ENCODE measurements at places on chromosomes 11 and 22.

- no peak for DNase-seq
These were observed 3.1 kb downstream of the CPT1A start for GRCh38 chr11:68838572-68838964.

GRCh38 chr11:19511413-19512183 is 201.0 kb upstream of the NAV2 start:
- peak; percentile 39 for DNase-seq

DNA sequence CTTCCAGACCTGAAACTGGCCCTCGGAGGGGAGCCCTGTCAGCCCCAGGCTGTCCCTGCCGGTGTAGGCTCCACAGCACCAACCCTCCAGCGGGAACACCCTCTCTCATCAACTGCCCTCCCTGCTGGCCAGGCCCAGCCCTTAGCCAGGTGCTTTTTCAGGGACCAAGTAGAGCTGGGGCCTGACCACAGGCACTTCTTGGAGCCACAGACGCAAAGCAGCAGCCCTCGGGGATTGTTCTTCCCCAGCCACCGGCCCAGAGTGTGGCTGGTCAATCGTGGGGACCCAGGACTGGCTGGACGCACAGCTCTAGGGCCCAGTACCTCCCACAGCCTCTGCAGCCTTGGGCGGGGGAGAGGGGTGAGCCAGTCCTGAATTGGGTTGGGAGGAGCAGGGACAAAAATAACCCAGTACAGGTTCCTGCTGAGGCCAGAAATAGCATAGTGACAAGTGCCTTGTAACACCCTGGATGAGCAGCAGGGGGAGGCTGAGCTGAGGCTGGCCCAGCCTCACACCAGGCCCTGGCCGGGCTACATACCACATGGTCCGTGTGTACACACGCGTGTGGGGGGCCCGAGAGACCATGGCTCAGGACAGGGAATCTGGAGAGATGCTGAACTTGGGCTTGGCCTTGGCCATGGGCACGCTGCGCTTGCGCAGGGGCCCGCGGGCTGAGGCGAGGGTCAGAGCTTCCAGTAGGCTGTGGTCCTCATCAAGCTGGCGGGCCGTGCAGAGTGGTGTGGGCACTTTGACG is 2.0 kb downstream of the KCNJ11 start:
- no peak for DNase-seq

DNA sequence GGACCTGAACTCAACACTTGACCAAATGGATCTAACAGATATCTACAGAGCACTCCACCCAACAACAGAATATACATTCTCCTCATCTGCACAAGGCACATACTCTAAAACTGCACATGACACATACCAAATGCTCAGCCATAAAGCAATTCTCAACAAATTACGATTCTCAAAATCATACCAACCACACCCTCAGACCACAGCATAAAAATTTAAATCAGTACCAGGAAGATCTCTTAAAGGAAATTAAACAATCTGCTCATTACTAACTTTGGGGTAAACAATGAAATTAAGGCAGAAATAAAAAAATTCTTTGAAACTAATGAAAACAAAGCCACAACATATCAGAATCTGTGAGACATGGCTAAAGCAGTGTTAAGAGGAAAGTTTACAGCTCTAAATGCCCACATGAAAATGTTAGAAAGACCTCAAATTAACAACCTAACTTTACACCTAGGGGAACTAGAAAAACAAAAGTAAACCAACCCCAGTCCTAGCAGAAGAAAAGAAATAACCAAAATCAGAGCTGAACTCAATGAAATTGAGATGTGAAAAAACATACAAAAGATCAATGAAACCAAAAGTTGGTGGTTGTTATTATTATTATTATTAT is 37.2 kb downstream of the TMEM123 start:
- no peak for DNase-seq

GRCh38 chr22:33866511-33866910 is 53.8 kb downstream of the LARGE1 start:
- DNase-seq = no peak

DNA sequence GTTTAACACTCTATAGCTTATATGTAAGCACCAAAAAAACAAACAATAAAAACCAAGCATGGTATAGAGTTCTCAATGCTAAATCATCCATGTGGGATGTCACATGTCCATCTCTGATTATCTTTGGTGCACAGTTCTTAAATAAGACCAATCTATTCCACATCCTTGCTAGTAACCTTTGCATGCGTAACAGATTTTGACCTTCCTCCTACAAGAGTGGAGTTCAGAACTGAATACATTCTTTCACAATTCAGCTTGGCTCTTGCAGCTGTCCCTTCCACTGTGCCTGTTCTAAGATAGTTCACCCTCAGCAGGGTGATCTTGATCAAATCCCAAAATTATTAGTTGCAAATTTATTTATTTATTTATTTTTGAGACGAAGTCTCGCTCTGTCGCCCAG is 21.1 kb downstream of the PRR14L start:
- no peak for DNase-seq

- peak; percentile 18 for DNase-seq
These were observed 4.6 kb upstream of the KCNJ5 start for GRCh38 chr11:128886406-128887124.

GRCh38 chr11:85673393-85673792 is 8.5 kb upstream of the CREBZF start:
- no peak for DNase-seq

DNA sequence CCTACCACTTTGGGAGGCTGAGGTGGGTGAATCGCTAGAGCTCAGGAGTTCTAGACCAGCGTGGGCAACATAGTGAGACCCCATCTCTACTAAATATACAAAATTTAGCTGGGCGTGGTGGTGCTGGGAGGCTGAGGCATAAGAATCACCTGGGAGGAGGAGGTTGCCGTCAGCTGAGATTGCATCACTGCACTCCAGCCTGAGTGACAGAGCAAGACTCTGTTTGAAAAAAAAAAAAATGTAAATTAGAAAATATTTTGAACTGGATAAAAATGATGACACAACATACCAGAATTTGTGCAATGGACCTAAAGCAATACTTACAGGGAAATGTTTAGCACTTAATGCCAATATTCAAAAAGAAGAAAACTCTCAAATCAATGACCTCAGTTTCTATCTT is 46.4 kb downstream of the ATG16L2 start:
- DNase-seq = no peak

GRCh38 chr11:12505183-12505582 is 127.8 kb downstream of the PARVA start:
- DNase-seq = no peak

- DNase-seq = peak; percentile 4
These were observed 6.0 kb upstream of the DEUP1 start for GRCh38 chr11:93324500-93324899.

GRCh38 chr22:40764763-40765441 is 54.2 kb downstream of the SLC25A17 start:
- no peak for DNase-seq

DNA sequence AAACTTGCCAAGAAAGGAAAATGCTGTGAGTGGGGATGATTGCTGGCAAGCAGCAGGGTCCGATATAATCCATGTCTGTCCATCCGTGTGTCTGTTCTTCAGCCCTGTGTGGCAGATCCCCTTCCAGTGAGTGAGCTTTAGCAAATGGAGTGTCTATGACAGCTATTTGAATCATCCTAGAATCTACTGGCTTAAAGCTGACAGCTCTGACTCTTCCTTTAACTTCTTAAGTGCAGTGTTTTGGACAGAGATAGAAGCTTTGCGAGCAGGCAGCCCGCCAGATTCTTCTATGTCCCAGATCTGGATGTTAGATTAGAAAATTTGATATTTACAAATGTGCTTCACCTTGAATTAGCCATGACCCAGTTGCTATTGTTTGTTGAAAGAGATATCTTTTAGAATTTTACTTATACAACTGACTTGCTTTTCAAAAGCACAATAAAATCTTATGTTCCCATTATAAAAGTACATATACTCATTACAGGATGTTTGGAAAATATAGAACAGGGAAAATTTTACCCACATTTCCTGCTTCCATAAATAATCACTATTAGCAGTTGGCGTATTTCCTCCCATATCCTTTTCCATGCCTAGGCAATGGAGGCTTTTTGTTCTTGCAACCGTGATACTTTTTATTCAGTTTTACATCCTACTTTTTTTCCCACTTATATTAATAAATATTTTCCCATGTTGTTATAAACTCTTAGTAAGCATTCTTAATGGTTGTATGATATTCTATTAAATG is 124.5 kb downstream of the COMMD9 start:
- no peak for DNase-seq

GRCh38 chr11:70772950-70773349 is 374.6 kb downstream of the CTTN start:
- no peak for DNase-seq

All from NCI-H748 treated with DMSO at 0.1 percent for 48 hours (cell line).